Activated CD4-positive, alpha-beta T cell treated with anti-CD3 and anti-CD28 coated beads for 24 hours (primary cell): ENCODE measurements at places on chromosomes 3 and 15.

DNA sequence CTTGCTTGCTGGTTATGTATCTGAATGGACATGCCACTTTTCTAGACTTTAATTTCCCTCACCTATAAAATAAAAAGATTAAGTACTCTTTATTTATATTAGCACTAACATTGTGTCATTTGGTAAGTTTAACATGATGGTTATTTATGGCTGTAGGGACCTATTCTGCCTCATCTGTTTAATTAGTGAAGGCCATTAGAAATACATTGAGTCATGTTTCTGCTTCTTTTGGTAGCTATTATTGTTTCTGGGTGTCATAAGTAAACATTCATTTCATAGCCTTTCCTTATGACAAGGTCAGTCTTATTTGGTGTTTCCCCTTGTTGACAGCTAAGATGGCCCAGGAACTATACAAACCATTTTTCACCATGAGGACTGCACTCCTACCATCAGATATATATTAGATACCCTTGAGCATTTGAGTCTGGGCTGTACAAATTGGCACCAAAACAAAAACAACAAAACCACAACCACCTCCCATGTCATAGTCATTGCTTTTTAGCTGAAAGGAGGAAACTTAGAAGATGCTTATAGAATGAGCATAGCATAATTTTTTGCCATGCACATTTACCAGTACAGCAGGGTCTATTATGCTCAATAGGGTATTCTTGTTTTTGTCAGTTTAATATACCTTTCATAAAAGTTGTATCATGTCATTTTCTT lies 39.3 kb downstream of the SRP14 start:
- no peak for DNase-seq

- no peak for DNase-seq
Observed at GRCh38 chr3:169659096-169659819, 4.3 kb downstream of the MECOM start.

GRCh38 chr15:63765338-63765737 lies 68.4 kb downstream of the HERC1 start:
- no peak for DNase-seq

DNA sequence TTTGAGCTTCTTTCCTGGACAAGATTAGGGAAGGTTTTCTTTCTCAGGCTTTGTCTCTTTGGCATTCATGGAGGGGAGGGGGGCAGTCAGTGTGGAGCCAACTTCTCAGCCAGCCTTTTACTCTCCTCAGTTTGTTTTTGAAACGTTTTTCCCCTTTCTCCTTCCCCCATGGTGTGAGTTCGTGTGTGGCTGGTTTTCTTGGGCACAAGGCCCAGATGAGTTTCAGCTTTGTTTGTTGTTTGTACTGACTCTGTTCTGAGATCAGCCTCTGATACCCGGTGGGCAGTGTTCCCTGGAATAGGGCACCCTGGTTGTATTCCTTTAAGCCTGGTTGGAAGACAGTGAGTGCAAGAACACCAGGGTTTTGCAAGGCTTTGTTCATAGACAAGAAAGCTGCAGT lies 168.2 kb upstream of the RARB start:
- no peak for DNase-seq

- no peak for DNase-seq
Observed at GRCh38 chr15:99282586-99282985, 31.3 kb downstream of the LRRC28 start.

GRCh38 chr3:191151653-191152052 lies 47.4 kb upstream of the OSTN start:
- DNase-seq: no peak

GRCh38 chr15:57320631-57321220 lies 55.6 kb upstream of the CGNL1 start:
- DNase-seq: no peak

- no peak for DNase-seq
Observed at GRCh38 chr3:196994056-196994455, 25.4 kb upstream of the PIGZ start.

DNA sequence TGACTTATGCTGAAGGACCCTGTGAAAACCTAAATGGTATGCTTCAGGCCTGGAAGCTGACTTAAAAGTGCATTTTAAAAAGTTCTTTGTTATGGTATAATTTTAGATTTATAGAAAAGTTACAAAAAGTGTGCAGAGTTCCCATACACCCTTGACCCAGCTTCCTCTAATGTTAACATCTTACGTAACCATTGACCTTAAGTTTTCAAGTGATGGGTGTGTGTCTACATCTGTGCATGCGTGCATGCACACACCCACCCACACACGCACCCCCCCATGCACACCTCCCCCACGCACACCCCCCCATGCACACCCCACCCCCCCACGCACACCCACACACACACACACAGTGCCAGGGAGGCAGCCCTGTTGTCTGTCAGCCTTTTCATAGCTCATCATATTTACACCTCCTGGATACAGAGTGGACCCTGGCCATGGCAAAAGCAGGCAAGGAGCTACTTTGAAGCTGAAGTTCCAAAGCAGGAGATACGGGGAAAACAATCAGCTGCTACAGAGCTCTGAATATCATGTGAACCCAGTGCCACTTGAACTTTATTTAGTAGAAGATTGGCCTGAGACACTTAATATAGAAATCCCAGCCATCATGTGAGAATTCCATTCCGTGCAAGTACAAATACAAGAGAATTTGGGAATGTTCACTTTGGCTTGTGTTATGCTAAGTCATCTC lies 30.0 kb upstream of the TRAK1 start:
- no peak for DNase-seq

DNA sequence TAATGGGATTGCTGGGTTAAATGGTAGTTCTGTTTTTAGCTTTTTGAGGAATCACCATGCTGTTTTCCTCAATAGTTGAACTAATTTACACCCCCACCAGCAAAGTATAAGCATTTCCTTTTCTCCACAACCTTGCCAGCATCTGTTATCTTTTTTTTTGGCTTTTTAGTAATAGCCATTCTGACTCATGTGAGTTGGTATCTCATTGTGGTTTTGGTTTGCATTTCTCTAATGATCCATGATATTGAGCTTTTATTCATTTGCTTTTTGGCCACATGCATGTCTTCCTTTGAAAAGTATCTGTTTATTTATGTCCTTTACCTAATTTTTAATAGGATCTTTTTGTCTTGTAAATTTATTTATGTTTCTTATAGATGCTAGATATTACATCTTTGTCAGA lies 288.2 kb downstream of the EPHA6 start:
- no peak for DNase-seq

- DNase-seq: no peak
Observed at GRCh38 chr3:27724459-27725197, 2.5 kb upstream of the EOMES start.

GRCh38 chr3:127492426-127492825 lies 98.1 kb downstream of the TPRA1 start:
- DNase-seq: no peak

DNA sequence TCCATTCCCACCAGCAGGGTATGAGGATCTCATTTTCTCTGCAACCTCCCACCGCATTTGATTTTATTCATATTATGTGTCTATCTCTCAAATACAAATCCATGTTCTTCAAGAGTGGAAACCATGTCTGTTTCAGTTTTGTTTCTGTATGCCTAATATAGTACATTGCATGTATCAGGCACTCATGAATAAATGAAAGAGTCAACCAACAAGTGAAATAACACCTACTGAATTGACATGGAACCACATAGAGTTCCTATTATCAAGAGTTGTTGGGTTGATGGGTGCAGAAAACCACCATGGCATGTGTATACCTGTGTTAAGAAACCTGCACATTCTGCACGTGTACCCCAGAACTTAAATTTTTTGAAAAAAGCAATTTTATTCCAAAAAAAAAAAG lies 466.8 kb downstream of the LPP start:
- no peak for DNase-seq

DNA sequence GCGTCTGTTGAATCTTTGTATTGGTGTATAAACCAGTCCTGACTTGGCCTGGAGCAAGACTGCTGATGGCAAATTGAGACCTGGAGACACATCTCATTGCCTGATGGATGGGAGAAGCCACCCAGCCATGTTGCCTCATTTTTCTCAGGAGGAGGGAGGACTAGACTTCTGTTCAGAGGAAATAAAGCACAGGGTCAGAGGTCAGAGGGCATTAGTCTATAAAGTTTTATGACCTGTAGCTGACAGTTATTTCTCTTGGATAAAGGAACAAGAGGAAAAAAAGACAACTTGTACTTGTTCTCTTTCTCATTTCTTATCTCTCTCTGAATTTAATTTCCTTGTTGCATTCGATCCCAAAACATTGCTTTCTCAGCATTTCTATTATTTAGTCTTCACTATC lies 775.9 kb downstream of the SQOR start:
- no peak for DNase-seq

GRCh38 chr15:50911001-50911400 lies 2.5 kb downstream of the AP4E1 start:
- no peak for DNase-seq

GRCh38 chr15:30978328-30978727 lies 13.1 kb downstream of the MTMR10 start:
- DNase-seq: no peak

DNA sequence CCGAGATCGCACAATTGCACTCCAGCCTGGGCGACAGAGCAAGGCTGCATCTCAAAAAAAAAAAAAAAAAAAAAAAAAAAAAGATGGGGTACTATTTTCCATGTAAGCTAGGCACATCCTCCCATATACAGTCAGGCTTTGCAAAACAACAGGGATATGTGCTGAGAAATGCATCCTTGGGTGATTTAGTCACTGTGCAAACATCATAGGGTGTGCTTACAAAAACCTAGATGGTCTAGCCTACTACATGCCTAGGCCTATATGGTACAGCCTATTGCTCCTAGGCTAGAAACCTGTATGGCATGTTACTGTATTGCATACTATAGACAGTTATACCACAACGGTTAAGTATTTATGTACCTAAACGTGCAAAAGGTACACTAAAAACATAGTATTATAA lies 75.0 kb downstream of the TTBK2 start:
- DNase-seq: no peak

GRCh38 chr15:28167042-28167441 lies 67.9 kb upstream of the OCA2 start:
- no peak for DNase-seq

DNA sequence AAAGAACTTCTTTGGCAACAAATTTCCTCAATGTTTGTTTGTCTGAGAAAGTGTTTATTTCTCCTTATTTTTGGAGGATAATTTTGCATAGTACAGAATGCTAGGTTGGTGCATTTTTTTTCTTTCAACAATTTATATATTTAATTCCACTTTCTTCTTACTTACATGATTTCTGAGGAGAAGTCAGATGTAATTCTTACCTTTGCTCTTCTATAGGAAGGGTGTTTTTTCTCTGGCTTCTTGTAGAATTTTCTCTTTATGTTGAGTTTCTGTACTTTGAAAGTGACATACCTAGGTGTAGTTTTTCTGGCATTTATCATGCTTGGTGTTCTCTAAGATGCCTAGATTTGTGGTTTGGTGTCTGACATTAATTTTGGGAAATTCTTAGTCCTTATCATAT lies 34.8 kb upstream of the PCOLCE2 start:
- DNase-seq: no peak

- DNase-seq: no peak
Observed at GRCh38 chr3:87267953-87268645, 8.3 kb downstream of the POU1F1 start.

- no peak for DNase-seq
Observed at GRCh38 chr3:114506591-114507300, 212.9 kb downstream of the TIGIT start.

GRCh38 chr3:147431751-147432150 lies 22.6 kb downstream of the ZIC1 start:
- DNase-seq: no peak

- DNase-seq: no peak
Observed at GRCh38 chr15:100256970-100257650, 84.7 kb downstream of the ADAMTS17 start.

DNA sequence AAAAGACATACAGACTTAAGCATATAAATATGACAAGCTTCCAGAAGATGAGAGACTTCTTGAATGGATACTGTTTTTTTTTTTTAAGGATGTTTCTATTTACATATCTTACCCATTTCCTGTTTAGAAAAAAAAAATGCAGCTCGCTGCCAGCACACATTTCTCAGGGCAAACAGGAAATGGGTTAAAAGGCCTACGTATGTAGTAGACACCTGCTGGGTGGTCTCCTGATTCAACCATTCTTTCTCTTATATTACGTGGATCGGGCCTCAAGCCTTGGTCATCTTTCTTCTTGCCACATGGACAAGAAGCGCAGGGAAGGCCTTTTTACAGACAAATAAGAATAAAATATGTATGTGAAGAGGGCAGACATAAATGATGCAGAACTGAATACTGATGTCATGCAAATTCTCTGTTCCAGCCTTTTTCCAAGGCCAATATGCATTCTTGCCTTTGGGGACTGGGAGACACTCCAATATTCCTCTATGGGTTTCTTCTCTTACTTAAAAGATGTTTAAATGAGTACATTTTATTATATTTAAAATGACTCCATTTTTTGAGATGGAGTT lies 35.0 kb upstream of the TJP1 start:
- no peak for DNase-seq

GRCh38 chr3:156769721-156770654 lies 56.2 kb upstream of the LEKR1 start:
- DNase-seq: no peak

DNA sequence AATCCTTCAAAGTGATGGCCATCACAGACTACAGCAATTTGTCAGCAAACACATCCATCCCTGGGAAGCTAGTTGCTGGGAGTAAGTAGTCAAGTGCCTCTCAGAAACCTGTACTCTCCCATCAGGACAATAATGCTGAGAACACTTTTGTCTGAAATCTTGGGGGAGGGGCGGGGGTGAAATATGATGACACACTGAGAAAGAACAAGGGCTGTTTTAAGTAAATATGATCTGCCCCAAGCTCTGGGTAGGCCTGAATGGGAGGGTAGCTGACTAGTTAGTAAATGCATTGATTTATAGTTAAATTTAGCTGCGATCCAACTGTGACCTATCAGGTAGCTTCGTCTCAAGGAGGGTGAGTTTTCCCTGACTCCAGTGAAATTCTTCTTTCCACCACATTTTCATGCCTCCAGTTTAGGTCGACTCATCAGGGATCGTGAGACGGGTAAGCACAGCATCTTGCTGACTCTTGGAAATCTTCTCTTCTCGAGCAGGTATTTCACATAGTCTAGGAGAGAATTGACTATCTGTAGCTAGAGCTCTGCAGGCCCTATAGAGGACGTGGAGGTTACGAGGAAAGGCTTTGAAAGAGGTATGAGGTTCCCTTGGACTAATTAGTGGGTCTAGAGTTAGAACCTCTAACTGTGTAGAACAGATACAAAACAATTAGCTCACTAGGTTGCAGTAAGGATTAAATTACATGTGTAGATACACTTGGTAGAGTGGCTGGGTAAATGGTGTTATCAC lies 213.4 kb upstream of the SLC2A2 start:
- DNase-seq: no peak

GRCh38 chr3:64651741-64652241 lies 36.0 kb downstream of the ADAMTS9 start:
- DNase-seq: no peak

- DNase-seq: no peak
Observed at GRCh38 chr3:155778462-155778861, 27.6 kb downstream of the C3orf33 start.

- DNase-seq: no peak
Observed at GRCh38 chr3:143657391-143657790, 190.9 kb downstream of the SLC9A9 start.

- DNase-seq: no peak
Observed at GRCh38 chr3:51642462-51642861, 28.6 kb upstream of the TEX264 start.
